Brain microvascular endothelial cell (primary cell): ENCODE measurements at places on chromosomes 16 and 17.
A peak's percentile ranks its signal among the peaks of the same experiment; 100 is the strongest.

- no peak for DNase-seq
Observed at GRCh38 chr16:76081967-76082366, 195.2 kb upstream of the CNTNAP4 start.

GRCh38 chr17:73305845-73306836 is 5.7 kb downstream of the CDC42EP4 start:
- DNase-seq: no peak

DNA sequence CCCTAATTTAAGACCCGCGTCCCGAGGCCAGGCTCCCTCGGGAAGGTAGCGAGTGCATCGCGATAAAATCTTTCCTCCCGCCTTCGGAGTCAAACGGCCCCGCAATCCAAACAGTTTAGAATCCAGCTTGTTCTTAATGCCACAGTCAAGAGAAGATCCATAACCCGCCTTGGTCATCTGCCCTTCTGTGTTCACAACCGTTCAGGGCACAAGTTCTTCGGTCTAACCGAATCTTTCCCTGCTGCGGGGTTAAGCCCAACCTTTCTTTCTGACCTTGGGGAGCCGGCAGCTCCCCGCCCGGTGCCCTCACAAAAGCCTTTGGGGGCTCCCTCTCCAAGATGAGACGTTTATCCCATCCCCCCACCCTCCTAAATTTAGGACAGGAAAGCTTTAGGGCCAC is 30.3 kb downstream of the CPSF4L start:
- peak; percentile 17 for DNase-seq

- no peak for DNase-seq
Observed at GRCh38 chr17:50059256-50059655, 3.3 kb downstream of the ITGA3 start.

DNA sequence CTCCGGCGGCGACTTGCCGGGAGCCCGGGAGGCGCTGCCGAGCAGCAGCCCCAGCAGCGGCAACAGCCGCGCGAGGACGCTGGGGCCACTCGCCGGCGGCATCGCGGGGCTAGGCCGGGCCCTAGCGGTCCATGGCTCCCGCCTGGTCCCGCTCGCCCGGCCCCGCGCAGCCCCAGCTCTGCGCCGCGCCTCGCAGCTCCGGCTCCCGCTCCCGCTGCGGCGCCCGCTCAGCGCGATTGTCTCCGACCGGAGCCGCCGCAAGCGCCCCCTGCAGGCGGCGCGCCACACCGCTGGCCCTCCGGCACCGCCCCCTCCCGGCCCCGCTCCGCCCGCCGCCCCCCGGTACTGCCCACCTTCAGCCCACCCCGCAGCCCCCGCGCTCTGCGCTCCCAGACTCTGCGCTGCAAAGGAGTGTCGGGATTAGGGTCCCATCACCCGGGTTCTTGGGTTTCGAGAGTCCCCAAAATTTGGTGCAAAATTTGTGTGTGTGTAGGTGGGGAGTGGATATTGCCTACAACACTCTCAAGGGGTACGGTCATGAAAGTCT is at the start of gene FAM171A2:
FAM171A2 (minus strand) TSS at position 241 of the 547 bp plus-strand sequence; CDS start at position 102, 139 bp downstream.
- DNase-seq: no peak

GRCh38 chr17:44899074-44899782 is at the start of gene EFTUD2:
Gene EFTUD2 (minus strand): TSS chr17:44899445. CDS start chr17:44894521, 4,924 bp downstream.
- peak; percentile 81 for DNase-seq

GRCh38 chr17:18964018-18964351 is 12.0 kb downstream of the SLC5A10 start:
- DNase-seq: no peak

DNA sequence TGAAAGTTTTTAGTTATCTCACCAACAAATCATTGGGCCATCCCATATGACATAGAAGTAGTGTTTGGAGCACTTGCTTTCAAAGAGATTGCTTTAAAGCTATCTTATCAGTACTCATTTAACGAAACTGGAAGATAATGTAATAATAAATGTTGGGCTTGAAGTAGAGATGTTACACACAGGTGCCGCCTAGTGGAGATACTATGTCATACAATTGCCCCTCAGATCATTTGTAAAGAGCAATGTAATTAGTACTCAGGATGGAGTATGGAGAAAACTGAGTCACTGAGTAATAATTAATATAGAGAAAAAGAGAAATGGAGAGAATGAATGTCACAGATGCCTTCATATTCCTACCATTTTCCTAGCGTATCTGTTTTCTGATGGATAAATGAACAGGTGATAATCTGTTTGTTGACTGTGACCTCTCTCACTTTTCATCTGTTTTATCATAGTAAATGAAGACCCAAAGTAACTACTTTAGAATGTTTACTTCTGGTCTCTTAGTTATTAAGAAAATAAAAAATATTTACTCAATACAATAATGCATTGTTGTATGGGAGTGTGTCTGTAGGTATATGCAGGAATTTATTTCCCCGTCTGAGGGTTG is 80.4 kb downstream of the EFCAB5 start:
- peak; percentile 47 for DNase-seq

- no peak for DNase-seq
Observed at GRCh38 chr16:54285414-54286089, 1.0 kb downstream of the IRX3 start.

DNA sequence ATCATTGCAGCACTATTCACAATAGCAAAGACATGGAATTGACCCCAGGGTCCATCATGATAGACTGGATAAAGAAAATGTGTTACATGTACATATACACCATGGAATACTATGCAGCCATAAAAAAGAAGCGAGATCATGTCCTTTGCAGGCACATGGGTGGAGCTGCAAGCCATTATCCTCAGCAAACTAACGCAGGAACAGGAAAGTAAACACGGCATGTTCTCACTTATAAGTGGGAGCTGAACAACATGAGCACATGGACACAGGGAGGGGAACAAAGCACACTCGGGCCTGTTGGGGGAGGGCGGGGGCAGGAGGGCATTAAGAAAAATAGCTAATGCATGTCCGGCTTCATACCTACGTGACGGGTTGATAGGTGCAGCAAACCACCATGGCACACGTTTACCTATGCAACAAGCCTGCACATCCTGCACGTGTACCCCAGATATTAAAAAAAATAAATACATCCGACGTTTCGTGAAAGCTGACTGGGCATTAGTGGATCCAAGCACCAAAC is 28.9 kb downstream of the ZNF778 start:
- DNase-seq: no peak

DNA sequence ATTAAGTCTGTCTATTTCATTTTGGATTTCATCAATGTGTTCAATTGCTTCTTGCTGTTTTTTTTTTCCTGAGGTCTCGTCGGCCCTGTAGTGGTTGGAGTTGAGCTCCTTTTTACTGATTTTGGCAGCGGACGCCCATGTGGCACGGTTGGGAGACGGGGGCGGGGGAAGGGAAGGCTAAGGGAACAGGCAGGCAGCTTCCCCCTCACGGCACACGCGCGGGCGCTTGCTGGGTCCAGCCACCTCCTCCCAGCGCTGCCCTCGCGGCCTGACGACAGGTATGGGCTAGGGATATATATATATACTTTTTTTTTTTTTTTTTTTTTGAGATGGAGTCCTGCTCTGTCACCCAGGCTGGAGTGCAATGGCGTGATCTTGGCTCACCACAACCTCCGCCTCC is 11.4 kb downstream of the HSF5 start:
- no peak for DNase-seq

DNA sequence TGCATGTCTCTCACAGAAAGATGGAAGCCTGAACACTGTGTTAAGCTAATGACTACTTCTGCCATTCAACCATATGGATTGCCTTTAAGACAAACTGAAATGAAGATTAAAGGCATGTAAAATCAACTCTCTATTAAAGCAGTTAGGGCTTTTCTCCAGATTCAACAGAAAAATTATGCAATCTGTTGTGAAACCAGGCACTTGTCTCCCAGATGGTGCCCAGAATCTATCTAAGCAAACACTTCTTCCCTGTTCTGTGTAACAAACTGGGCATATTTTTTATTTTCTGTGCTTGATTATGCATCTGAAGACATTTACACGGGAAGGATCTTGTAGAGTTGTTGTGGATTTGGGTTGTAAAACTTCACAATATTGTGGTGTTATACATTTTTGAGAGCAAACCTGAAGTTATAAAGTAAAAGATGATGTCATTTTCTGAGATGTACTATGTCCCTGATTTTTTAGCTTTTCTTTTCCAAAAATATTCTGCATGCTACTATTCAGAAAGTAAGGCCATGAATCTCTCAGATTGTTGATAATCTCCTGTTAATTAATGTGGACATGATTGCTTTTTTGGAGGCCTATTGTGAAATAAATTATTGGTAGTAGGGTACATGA is 1550.3 kb downstream of the CDH8 start:
- DNase-seq: no peak

DNA sequence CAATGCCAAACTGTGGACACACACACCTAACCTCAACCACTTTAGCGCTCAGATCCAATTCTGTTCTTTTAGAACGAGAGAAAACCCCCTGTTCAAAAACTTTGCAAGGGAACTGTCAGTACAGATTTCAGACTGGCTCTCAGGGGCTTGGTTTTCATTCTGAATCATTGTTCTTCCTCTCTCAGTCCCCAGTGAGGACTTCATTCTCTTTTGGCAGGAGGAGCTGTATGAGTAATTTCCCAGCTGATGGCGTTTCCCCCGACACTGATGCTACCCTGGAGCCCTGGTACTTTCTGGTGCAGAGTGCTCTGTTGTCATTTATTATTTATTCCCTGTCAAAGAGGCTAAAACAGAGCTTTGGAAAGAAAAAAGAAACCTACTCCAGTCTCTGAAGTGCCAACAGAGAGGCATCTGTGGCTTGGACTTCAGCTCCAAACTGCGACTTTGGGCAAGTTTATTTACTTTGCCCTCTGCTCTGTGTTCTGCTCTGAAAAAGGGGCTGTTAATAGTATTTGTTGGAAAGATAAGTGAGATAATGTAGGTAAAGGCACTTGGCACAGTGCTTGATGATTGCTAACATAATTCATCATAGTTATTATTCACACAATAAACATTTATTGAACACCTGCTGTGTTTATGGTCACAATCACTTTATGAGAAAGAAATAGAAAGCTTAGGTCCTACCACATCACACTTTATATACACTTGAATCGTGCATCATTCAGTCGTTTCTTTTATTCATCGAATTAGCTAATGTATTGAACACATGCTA is 28.3 kb downstream of the ETV4 start:
- DNase-seq: peak; percentile 76
